Activated CD4-positive, CD25-positive, alpha-beta regulatory T cell (primary cell): ENCODE measurements at places on chromosomes 4 and X.
A peak's percentile ranks its signal among the peaks of the same experiment; 100 is the strongest.

DNA sequence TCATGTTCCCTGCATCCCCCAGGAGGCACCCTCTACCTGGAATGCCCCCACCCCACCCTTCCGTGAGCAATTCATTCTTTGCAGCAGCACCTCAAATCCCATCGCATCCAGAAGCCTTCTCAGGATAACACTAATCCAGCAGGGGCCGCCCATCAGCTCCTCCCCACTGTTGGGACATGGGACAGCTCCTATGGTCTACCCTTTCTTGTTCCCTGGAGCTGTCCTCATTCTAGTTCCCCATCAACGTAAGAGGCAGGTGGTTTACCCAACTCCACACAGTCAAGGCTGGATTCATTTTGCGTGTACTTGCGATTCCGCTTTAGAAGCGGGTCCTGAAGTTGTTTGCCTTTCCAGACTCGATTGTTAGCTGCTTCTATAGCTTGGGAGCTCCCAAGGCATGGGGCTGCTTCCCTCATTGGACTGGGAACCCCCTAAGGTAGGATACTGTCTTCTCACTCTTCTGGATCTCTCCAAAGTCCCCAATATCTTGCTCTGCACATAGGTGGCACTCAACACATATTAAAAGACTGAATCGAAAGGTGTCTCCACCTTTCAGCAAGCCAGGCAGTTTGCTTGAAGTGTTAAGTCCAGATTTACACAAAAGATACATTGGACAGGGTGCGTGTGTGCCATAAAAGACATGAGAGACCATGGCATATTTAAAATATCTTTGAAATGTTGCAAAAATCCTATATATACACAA, 942 bp upstream of the APLN start:
- DNase-seq: no peak

- no peak for DNase-seq
Measured at GRCh38 chr4:133498149-133498548, 349.1 kb downstream of the PCDH10 start.

- no peak for DNase-seq
Measured at GRCh38 chr4:186724058-186724863, 605 bp upstream of the FAT1 start.

- no peak for DNase-seq
Measured at GRCh38 chr4:8297141-8297601, 27.6 kb downstream of the HTRA3 start.

DNA sequence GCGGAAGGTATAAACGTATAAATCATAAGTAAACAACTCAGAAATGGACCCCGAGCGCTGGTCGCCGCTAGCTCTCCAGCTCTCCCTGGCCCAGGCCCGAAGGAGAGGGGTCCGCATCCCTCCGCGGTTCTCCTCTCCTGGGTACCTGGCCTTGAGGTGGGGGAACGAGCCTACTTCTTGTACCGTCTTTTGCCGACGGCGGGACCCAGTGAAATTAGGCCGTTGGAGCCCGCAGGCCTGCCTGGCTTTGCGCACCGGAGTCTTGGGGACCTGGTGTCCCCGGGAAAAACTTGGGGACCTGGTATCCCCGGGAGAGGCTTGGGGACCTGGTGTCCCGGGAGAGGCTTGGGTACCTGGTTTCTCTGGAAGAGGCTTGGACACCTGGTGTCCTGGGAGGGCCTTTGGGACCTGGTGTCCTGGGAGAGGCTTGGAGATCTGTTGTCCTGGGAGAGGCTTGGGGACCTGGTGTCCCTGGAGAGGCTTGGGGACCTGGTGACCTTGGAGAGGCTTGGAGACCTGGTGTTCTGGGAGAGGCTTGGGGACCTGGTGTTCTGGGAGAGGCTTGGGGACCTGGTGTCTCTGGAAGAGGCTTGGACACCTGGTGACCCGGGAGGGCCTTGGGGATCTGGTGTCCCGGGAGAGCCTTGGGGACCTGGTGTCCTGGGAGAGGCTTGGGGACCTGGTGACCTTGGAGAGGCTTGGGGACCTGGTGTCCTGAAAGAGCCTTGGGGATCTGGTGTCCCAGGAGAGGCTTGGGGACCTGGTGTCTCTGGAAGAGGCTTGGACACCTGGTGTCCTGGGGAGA, 12.0 kb downstream of the SHOX start:
- DNase-seq: no peak

- no peak for DNase-seq
Measured at GRCh38 chr4:130147641-130148040, 1051.7 kb downstream of the C4orf33 start.

DNA sequence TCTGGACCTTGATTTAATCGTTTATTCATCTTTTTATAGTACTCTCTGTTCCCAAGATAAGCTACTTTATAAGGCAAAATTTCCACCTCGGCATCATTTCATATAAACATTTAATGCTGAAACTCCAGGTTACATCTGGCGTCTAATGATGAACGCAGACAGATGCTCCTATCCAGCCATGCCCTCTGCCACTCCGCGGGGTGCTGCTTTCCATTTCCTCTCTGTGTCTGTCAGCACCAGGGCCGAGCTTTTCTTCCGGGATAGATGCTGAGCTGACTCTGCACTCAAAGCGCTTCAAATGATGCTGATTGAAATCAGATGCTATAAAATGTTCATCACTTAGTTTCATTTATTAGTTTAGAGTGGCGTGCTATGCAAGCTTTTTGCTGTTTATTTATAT, 80.5 kb upstream of the HELT start:
- no peak for DNase-seq

DNA sequence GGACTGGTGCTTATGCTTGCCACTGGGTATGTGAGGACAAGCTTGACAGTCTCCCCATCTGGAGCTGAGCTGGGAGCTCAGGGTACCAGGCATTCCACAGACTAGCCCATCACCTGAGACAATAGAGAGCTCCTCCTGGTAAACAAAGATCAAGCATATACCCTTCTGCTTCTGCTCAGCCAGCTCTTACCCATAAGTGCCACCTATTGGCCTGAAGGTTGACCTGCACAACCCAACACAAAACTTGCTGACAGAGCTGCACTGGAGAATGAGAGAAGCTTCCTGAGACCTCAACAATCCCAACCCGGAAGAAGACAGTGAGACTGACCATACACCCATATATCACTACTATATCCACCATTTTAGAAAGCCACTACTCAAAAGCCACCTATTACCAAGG, 1049.2 kb upstream of the INTU start:
- no peak for DNase-seq

DNA sequence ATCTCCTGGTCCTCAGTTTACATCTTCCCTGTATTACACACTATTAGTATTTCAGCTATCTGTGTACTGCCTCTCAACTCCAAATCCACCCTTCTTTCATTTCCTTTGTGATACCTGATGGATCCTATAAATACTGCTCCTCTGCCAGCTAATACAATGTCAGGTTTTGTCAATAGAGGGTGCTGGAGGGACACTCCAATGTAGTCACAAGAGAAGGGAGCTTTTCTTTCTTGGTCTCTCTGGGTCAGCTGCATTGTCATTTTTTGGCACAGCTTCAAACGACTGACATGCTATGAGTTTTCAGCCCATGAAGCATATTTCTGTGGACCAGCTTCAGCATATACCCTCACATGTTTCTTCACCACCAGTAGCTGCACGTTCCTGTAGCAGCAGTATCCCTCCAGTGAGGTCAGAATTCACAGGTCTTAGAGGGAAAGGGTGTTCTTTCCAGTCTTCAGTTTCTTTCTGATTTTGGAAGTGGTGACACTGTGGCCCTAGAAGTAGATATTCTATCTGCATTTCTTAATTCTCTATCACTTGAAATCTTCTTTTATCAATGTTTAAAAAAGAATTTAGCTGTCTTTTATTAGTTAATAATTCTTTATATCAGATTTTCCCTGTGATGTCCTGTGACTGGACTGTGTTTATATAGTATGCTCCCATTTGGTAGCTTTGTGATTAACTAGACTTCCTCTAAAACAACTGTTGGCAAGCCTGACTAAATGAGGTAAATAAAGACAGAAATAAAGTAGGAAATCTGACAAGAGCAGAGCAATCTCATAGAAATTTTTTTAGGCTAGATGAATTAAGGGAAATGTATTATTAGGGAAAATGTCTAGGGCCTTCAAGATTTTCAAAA, 60.6 kb downstream of the GABRA2 start:
- no peak for DNase-seq

GRCh38 chrX:1521459-1521956, 15.5 kb downstream of the P2RY8 start:
- peak; percentile 48 for DNase-seq

GRCh38 chrX:24133312-24133711, 16.2 kb upstream of the ZFX start:
- no peak for DNase-seq

DNA sequence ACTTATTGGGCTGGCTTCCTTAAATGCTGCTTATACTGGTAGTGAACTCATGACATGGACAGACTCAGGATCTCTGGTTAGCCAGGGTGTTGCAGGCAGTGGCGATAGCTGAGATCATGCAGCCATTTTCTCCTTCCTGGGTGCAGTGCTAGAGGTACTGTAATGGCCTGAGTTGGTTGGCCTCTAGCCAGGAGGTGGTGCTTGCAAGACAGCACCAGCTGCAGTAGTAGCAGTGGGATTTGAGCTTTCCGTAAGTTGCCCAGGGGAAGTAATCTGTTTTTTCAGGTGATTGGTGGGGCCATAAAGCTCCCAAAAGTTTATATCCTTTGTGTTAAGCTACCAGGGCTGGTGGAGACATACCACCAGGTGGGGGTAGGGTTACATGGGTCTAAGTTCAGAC, 45.1 kb upstream of the AADAT start:
- no peak for DNase-seq

GRCh38 chr4:26700110-26700509, 116.2 kb downstream of the TBC1D19 start:
- DNase-seq: no peak

DNA sequence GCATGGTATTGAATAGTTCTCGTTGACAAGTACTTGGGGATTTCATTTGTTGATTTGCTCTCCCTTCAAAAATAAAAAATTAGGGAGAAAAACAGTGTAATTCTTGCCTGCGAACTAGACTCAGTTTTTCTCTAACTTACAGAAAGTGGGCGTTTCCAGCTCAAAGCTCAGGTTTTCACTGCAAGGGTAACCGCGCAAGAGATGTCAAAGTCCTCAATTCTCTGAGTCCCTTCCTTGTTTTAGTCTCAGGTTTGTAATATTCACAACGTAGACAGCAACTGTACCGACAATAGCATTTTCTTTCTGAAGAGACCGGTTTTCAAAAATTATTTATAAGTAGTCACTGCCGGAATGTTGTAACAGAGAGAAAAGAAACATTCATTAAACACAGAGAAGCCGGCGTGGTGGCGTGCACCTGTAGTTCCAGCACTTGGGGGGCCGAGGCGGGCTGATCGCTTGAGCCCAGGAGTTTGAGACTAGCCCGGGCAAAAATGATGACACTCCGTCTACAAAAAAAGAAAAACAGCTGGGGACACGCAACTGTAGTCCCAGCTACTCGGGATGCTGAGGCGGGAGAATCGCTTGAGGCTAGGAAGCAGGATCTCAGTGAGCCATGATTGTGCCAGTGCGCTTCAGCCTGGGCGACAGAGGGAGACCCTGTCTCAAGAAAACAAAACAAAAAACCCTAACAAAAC, 774 bp downstream of the ZCCHC4 start:
- DNase-seq: no peak

DNA sequence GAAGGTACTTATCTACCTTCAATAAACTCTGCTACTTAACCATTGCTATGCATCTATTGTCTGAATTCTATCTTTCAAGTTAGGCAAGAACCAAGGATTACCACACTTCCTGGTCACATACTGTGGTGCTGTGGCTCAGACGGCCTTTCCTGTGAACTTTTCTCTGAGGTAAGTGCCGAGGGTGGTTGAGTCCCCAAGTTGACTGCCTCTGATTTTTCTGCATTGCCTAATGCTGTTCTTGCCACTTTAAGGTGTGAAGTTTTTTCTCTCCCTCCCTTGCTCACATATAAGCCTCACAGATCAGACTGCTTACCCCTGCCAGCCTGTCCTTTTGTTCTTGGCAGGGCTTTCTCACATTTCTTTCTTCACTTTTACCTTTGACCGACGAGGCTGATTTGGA, 348.0 kb upstream of the POU3F4 start:
- DNase-seq: no peak

DNA sequence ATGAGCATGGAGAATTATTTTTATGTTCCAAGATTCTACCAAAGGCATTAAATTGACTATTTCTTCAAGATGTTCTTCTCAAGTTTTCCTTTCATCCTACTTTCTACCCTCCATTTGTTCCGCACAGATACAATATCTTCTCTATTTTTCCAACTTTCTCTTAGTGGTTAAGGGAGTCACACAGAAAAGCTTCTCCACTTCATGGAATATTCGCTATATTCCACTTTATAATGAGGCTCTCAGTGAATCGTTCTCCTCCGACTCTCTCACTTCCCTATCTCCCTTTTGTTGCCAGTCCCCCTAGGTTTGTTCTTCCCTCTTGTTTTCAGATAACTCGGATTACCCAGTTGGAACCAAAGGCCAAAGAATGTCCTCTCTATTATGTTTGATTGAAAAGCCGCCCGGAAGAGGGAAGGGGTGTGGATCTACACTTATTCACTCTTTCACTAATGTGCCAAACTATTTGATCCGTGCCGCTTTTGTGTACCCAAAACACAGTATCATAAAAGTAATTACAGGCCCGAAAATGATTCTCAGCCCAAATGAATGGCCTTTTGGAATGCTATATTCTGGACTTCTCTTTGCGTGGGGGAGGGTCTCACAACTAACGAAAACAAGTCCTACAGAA, 1.2 kb downstream of the SH3D19 start:
- no peak for DNase-seq

- no peak for DNase-seq
Measured at GRCh38 chrX:123337886-123338639, 154.0 kb downstream of the GRIA3 start.

DNA sequence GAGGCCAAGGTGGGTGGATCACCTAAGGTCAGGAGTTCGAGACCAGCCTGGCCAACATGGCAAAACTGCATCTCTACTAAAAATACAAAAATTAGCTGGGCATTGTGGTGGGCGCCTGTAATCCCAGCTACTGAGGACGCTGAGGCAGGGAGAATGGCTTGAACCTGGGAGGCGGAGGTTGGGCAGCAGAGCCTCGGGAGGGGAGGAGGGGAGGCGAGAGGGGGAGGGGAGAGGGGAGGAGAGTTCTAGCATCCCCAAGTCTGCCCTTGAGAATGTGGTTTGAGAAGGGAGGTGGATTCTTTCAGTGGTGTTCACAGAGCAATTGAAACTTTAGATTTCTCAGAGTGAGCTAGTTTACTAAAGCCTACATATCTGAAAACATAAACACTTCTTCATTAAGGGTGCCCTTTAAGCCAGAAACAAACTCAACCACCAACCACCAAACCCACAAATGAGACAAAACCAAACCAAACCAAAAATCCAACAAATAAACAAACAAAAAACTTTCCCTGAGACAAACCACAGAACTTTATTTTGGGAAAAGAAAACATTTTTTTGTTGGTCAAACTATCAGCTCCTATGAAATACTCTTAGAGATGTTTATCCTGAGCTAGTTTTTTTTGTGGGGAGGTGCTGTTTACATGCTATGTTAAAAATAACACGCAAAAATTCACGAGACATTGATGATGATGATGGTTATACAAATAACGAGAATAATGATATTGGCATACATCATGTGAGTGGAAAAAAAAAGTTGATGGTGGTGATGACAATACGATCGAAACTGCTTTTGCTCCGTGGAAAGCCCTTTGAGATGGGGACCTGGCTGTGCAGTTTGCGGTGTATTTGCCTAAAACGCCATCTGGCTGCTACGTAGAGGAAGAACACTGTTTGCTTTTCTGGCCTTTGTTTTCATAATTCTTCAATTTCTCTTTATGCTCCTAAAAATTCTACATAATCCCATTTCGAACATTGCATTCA, 98.2 kb upstream of the PRKX start:
- DNase-seq: no peak
